ENCODE measurements at places on chromosomes 6 and 20.

- no peak for DNase-seq
These were observed 23.3 kb upstream of the ZBTB24 start for GRCh38 chr6:109506314-109506713.

DNA sequence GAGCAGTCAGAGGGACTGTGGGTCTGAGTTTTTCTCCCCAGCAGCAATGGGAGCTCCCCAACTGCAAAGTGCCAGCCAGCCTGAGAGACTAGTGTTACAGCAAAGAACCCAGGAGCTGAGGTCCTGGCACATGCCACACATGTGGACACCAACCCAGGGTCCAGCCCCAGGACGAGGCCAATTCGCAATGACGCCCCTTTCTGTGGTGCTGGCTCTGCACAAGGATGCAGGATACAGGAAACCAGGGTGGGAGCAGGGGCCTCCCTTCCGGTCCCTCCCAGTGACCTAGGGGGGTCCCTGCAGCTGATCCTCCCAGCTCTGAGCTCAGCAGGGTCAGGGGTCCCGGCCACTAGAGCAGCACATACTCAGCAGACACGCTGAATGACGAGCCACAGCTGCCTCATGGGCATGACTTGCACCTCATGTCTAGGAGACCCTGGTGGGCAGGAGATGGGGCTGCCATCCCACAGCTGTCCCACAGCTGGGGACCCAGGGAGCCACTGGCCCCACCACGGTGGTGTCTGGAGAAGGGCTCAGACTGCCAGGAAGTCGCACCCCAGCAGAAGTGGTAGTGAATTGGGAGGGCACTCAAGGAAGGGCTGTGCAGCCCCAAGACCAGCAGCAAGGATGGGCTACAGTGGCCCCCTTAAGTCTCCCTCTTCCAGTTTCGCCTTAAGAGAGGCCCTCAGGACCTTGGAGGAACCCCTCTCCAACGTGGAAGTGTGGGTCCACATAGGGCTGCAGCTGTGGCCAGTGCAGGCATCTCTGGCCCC lies 3.6 kb downstream of the ARFRP1 start:
- DNase-seq = no peak

- no peak for DNase-seq
These were observed 205.3 kb downstream of the EYA2 start for GRCh38 chr20:47099825-47100441.

DNA sequence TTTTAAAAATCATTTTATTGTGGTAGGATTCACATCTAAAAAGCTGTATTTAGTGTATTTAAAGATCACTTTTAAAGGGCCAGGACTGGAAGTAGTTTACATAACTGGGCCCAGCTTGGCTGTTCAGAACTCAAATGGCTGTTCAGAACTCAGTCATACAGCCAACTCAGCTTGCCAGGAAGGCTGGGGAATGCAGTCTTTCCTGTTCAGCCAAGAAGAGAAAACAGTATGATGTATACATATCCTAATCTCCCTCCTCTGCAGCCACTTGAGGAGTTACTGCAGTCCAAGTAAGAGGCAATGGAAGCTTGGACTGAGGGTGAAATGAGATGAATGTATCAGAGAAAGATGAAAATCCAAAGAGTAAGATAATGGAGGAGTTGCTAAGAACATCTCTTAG lies 24.6 kb downstream of the DSTN start:
- no peak for DNase-seq

- no peak for DNase-seq
These were observed 42.0 kb upstream of the OGFRL1 start for GRCh38 chr6:71246596-71246995.

- no peak for DNase-seq
These were observed 157.0 kb downstream of the GJA1 start for GRCh38 chr6:121592261-121592935.

DNA sequence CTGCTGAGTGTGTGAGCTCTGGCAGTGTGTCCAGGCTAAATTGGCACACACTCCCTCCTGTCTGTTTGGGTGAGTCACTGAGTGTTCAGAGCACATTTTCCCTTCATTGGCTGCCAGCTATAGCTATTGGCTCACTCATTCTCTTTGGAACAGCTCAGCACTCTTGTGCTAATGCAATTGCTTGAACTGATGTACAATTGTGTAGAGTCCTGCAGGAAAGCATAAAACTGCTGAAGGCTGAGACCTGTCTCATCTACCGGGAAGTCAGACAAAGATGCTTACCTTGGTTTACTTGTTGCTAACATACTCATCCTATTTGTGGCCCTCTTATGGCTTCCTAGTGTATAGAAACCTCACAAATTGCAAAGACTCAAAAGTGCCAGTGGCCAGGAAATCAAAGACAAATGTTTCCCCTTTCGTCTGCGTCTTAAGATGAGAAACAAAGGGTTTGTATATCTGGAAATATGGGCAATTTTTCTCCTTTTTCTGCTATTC lies 351.0 kb downstream of the BCKDHB start:
- DNase-seq = no peak

- DNase-seq = no peak
These were observed 18.6 kb downstream of the ARMC12 start for GRCh38 chr6:35755278-35755924.

GRCh38 chr6:144683216-144684070 lies 398.3 kb downstream of the UTRN start:
- no peak for DNase-seq

DNA sequence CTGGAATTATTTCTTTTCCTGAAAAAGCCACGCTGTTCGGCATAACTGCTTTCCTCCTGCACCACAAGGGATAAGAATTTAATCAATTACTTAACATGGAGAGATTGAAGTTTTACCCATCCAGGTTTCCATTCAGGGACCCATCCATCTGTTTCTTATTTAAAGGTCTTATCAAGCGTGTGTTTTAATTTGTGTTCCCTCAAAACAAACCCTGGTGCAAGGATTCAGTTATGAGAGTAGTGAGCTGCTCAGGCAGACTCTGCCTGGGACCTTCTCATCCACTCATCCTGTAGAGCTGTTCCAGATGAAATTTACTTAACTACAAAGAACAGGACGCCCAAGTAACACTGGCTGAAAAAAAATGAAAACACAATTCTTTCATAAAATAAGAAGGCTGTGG lies 97.8 kb downstream of the BANF2 start:
- DNase-seq = no peak

DNA sequence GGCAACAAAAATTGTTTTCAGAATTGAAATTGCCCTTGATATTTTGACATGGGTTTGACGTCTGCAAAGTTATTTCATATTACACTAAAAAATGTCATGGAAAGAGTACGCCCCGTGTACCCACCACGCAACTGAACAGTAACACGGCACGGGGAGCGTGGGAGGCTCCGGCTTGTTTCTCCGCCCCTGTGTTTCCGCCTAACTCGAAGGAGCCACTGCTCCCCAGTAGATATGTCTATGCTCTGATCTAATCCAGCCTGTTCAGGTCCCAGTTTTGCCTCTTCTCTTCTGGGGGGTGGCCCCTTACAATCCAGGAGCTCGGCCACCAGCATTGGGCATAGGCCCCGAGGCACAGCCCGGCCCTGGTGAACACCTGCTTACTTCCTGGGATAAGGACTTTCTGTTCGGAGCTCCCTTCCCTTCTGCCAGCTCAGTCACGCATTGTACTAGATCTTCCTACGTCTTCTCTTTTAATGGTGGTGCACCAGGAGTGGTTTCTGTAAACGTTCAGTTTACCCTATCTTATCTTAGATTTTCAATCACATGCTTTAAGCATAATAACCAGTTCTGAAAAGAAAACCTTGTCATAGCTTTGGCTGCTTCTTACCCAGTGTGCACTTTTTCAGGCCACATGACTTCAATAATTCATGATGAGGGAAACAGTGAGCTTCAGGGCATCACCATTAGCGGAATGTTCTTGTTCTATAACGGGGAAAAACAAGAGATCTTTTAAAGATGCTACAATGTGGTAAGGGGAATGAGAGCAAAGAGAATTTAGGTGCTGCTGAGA lies 43.9 kb upstream of the EXOC2 start:
- DNase-seq = no peak

DNA sequence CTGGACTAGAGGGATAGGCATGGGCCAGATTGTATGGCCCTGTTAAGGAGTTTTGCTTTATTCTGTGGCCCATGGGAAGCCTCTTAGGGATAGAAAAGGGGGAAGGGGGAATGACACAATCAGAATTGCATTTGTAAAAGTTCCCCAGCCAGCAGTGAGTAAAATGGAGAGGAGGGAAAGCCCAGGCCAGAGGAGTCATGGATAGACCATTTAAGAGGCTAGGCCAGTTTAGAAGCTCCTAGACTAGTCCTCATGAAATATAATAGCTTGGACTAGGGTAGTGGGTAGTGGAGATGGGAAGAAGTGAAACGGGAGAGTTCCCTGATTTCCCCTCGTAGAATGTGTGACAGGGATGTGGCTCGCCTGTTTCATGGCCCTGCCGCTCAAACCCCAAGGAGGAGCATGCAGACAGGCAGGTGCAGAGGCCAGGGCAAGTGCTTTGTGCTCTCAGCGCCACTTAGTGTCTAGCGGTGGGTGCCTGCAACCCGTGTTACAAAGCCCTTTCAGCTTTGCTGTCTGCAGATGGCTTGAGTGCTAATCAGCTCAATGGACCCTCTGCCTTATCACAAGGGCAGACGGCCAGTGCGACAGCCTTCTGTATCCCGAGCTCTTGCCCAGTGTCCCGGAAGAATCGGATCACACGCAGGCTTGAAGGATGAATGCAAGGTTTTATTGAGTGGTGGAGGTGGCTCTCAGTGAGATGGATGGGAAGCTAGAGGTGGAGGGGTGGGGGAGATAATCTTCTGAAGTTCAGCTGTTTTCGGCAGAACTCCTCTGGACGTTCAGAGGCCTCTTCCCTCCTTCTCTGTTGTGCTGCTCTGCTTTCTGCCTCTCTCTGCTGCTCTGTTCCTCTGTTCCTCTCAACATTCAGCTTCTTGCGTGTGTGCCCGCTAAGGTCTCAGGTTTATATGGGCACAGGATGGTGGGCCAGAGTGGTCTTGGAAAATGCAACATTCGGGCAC lies 141.1 kb downstream of the CEP57L1 start:
- no peak for DNase-seq

- no peak for DNase-seq
These were observed 151.5 kb downstream of the CFAP61 start for GRCh38 chr20:20203784-20204183.

DNA sequence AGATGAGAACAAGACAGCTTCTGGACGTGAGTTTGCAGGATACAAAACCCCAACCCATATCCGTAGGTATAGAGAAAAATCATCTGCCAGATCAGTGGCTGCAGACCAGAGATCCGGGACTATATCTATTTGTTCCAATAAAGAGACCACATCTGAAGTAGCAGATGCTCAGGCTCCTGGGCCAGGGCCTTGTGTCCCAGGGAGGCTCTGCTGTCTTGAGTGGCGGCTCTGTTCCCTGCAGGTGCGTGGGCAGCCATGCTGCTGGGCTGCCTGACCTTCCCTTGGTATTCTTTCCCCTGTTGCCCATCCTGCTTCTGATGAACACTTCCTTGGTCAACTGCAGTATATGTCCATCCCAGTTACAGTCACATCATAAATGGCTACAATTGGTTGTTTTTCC lies 34.9 kb downstream of the ERMARD start:
- DNase-seq = no peak

GRCh38 chr6:95784019-95784418 lies 206.7 kb downstream of the MANEA start:
- DNase-seq = no peak

DNA sequence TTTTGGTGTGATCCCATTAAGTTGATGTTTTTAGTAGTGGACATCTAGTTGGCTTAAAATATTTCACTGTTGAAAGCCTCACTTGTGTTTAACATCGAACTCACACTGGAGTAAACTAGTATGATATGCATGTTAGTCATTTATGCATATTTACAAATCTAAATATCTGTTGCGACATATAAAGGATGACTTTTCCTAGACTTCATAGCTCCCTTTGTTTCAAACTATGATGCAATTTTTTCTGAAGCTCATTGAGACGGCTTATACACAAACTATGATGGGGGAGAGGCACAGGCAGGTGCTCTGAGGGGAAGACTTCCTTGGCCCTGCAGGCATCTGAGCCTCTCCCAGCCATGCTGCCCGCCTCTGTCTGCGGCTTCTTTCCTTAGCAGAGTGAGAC lies 11.8 kb upstream of the FOXC1 start:
- no peak for DNase-seq

- peak; percentile 49 for DNase-seq
These were observed 78.0 kb downstream of the PTPN1 start for GRCh38 chr20:50588034-50588736.

- no peak for DNase-seq
These were observed 35.7 kb downstream of the CDH4 start for GRCh38 chr20:61287583-61288275.

DNA sequence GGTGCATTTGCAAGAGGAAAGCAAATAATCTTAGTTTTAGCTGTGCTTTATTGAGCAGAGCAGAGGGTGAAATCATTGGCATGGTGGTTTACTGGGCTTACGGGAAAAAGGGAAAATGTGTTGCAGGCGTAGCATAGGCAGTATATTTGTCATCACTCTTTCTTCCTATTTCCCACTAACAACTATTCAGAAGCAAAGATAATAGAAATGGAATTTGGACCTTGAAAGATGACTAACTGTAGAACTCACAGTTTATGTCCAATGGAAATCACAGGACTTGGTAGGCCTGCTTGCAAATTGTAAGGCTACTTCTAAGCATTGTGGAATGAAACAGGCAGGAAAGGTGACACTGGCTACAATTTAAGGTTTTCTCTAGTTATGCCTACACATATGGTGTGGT lies 611.9 kb upstream of the MAN1A1 start:
- no peak for DNase-seq

- DNase-seq = peak; percentile 50
These were observed 59.4 kb downstream of the GFOD1 start for GRCh38 chr6:13427801-13428582.

DNA sequence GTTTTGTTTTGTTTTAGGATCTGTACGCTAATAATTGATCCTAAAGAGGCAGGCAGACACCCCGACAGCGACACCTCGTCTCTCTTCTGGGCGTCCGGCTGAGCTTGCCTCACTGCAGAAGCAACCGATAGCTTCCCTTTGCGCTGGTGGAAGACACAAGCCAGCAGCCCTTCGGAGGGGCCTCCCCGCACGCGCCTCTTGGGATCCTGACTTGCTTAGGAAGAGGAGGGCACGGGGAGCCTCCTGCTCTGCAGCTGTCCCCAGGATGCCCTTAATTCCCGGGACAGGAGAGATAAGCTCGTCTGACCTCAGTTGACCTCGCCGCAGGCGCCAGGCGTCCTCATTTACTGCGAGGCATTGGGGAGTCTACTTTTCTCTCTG lies 94.0 kb downstream of the CD83 start:
- peak; percentile 50 for DNase-seq

DNA sequence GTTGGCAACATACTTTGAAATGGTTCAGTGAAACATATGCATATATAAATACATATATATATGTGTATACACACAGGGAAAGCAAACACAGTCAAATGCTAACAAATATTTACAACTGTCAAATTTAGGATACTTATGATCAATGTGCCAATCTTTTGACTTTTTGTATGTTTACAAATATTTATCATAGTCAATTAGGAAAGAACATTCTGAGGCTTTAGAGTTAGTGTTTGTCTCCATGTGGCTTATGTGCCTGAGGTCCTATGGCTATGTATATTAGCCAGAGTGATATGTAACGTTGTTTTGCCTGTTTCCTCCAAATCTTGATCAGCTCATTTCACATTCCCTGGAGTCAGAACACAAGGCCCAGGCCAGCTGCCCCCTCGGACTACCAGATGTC lies 126.5 kb upstream of the MAN1A1 start:
- no peak for DNase-seq

GRCh38 chr20:37102571-37102970 lies 6.8 kb upstream of the RBL1 start:
- no peak for DNase-seq

- no peak for DNase-seq
These were observed 103.1 kb downstream of the RNGTT start for GRCh38 chr6:88860310-88860709.

- DNase-seq = no peak
These were observed 38.2 kb downstream of the PMEPA1 start for GRCh38 chr20:57671662-57672061.

GRCh38 chr6:83860359-83860755 lies 868 bp downstream of the CYB5R4 start:
- DNase-seq = no peak
